ENCODE measurements at places on chromosomes 12 and 14.

DNA sequence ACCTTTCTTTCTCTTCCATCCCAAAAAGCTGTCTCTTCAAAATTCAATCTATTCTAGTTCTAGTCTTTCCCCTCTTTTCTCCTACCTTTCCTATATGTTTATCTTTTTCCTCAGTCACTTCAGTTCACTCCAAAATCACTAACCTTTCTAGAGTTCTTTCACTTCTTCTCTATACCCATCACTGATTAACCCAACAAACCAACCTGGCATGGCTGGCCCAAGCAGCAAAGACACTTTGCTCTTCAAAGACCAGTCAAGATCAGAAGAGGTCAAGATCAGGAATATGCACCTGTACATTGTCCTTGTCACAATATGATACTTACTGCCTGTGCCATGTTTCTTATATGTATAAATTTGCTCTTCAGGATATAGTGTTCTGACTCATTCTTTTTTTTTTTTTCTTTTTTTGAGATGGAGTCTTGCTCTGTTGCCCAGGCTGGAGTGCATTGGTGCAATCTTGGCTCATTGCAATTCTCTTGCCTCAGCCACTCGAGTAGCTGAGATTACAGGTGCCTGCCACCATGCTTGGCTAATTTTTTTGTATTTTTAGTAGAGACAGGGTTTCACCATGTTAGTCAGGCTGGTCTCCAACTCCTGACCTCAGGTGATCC lies 112.9 kb downstream of the C12orf42 start:
- no peak for DNase-seq

DNA sequence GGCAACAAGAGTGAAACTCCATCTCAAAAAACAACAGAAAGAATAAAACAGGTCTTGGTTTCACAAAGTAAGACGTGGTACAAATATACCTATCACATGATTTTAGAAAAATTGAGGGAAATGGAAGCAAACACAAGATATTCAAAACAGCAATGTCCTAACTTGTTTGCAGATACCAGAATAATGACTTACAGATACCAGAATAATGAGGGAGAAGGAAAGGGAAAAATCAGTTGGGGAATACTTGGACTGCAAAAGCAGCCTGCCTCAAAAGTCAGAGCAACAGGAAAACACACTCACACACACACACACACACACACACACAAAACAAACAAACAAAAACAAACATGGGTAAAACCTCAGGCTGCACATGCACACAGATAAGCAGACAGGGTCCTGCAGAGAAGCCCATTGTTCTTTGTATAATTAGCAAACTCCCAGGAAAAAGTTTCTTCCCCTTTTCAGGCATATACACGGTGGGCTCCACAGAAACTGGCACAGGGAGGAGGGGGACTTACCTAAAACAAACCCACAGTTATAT lies 65.7 kb upstream of the CAPRIN2 start:
- DNase-seq = no peak

DNA sequence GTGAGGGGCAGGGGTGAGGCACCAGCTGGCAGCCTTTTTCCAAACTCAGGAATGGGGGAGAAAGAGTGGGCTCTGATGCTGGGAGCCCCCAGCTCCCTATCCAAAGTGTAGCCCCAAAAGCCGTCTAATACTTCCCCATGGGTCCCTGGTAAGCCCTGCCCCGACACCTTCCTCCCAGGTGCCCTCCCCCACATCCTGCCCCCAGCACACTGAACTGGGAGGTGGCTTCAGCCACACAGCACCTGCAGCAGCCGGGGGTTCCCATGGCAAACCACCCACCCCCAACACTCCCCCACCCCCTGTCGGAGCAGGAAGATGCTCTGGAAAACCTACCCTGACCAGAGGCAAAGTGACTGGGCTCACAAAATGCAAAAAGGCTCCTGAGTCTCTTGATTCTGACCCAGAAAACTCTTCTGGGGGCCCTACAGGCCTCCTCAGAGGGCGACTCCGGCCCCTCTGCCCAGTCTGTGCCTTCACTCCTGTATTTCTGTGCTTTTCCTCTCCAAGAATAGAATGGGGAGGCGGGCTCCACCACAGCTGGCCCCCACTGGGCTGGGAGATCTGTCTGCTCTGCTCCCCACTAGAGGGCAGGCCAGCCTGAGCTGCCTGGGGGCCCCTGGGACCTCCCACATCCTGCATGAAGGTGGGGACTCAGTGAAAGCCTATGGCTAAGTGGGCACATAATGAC lies 81.6 kb downstream of the ITPK1 start:
- no peak for DNase-seq

DNA sequence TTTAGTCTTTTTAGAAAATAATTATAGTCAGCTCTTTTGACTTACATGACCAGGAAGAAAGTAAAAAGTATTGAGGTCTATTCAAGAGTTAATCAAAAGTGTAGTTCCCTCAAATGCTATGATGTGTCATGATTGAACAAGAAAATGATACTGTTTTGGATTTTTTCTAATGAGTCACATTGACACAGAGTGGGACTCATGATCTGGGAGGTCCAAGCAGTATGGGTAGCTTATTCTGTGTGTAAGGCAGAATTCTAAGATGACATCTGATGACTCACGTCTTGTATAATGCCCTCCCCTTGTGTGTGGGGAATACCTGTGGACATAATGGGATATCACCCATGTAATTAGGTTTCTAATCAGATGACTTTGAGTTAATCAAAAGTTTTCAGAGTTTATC lies 178.1 kb upstream of the DDHD1 start:
- no peak for DNase-seq

DNA sequence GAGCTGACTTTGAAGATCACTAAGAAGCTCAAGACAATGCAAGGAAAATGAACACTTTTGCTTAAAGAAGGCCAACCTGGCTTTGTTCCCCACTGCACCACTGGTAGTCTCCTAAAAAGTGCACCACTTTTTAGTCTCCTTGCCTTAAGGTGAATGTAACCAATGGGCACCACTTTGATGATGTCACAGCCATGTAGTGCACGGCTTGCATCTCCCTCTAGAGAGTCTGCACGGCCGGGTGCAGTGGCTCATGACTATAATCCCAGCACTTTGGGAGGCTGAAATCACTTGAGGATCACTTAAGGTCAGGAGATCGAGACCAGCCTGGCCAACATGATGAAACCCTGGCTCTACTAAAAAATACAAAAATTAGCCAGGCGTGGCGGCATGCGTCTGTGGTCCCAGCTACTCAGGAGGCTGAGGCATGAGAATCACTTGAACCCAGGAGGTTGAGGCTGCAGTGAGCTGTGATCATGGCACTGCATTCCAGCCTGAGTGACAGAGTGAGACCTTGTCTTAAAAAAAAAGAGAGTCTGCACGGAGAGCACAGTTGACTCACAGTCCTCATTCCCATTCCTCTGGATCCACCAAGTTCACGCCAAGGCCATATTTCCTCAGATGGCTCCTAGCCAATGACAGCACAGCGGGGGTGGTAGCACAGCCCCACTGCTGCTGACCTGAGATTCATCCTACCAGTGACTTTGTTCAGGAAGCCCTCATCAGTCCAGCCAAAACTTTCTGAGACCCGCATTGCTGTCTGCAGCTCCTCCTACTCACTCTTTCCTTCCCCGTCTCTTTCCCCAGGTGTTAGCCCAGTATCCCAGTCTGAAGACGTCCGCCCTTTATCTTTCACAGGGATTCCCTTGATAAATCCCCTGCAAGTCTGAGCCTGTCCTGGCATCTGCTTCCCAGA lies 16.5 kb upstream of the IFT81 start:
- DNase-seq = no peak

DNA sequence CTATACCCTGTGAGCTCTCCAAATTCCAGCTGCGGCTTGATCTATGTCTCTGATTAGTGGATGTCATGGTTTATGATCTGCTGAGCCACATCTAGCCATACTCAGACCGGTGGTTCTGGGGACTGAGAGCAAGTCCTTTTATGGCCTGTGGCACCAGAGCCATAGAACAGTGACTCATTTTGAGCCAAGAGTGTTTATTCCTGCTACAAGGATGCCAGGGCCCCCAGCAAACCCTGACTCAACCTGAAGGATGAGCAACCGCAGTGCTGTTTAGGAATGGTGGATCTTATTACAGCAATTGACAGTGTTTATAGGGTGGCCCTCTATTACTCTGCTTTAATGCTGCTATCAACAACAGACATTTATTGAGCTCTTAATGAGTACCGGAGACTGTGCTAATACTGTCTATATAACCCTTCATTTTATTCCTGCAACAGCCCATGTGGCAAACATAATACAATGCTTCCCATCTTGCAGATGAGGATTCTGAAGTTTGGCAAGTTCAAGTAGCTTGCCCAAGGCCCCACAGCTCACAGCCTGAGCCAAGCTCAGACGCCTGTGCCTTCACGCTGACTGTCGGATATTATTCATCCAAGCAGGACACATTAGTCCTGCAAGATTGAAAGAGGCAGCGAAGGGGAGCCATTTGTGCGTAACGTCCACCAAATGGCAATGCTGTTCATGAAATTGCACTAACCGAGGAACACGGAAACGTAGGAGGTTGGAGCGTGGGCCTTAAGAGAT lies 273.6 kb upstream of the PWP1 start:
- DNase-seq = no peak

DNA sequence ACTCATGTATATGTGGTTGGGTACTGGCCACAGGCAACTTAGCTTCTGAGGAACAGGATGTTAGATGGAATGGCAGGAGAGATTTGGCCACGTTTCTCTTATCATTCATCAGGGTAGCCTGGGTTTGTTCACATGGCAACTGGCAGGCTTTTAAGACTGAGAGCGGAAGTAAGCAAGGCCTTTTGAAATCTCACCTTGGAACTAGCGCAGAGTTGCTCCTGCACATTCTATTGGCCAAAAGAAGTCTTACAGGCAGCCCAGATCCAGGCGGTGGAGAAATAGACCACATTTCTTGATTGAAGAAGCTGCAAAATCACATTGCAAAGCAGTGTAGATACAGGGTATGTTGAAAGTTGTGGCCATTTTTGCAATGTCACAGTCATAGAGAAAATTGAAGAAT lies 3.7 kb downstream of the CLEC4A start:
- DNase-seq = no peak

- DNase-seq = no peak
Measured at GRCh38 chr14:104101086-104101621, 15.7 kb downstream of the ASPG start.

GRCh38 chr14:61749867-61750266 lies 12.4 kb upstream of the SNAPC1 start:
- no peak for DNase-seq

- no peak for DNase-seq
Measured at GRCh38 chr12:11577658-11578260, 71.7 kb upstream of the ETV6 start.

DNA sequence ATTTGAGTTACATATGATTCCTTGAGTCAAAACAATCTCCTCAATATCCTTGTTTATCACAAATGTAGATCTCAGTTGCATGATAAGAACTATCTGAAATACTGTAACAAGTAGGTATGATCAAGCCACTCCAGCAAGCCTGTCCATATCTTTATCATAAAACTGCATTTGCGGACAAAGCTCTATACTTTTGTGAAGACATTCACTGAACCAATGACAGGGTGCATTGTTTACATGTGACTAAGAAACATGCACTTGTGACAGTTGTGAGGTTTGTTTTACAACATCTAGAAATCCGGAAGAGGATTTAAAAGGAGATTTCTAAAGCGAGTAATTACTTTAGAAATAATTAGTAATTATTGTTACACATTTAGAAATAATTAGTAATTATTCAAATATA lies 111.7 kb downstream of the PPP2R5E start:
- DNase-seq = no peak

DNA sequence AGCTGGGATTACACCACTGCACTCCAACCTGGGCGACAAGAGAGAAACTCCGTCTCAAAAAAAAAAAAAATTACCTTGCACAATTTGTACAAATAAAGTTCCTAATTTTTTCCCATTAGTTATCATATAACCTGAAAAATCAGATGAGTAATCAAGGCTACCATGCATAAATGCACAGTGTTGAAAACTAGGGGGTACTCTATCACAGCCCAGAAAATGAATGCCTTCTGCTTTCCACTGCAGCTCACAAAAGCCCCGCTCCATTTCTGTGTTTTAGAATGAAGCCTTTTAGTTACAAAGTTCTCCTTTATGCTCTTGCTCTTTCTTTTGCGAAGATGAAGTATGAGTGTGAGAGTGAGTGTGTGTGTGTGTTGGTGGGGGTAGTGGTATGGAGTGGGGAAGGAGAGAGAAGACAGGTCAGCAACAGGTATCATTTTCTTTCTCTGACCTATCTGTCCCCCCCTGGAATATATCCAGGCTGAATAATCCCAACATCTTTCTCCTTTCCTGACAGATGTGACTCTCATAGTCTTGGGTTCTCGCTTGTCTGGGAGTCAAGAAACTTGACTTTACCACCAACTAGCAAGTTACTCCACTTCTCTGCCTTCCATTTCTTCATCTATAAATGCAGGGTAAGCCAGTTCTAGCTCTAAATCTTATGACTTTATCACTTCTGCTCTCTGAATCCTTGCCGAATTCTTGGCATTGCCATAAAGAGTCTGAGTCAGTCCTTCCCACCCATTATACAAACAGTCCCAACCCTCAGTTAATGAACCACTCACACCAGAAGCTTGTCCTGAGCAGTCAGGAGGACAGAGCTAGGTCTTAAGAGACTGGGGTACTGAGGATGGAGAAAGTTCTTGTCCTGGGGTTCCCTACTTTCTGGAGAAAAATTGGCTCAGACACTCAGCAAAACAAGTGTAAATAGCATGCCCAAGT lies 16.1 kb downstream of the BIN2 start:
- no peak for DNase-seq

DNA sequence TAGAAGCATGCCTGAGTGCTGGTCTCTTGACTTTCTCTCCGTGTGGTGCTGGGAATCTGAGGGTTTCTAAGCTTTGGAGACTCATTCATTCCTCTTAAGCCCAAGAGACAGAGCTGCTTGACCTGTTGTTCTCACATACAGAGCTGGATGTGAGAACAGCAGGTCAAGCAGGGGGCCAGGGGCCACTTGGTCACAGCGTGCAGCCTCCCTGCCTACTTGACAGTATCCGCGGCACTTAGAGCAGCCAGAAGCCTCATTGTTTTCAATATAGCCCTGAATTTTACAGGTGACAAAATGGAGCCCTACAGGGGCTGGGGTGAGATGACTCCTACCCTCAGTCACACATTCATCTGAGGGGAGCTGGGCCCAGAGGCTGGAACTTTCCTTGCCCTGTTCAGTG lies 88.9 kb downstream of the ESRRB start:
- DNase-seq = no peak

DNA sequence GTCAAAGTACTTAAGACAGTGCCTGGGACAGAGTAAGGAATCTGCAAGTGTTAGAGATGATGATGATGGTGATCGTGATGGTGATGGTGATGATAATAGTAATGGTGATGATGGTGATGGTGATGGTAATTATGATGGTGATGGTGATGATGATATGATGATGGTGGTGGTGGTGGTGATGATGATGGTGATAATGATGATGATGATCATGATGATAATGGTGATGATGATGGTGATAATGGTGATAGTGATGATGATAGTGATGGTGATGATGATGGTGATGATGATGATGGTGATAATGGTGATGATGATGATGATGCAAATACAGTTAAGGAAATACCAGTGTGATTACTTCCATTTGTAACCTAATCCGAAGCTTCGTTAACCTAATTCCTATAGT lies 5.2 kb upstream of the TMEM132C start:
- DNase-seq = peak; percentile 5

GRCh38 chr14:101454229-101454628 lies 107.1 kb upstream of the DIO3 start:
- peak; percentile 79 for DNase-seq
